Esophagus squamous epithelium (tissue), 5 donors: ENCODE measurements at places on chromosomes 4 and X. TPM values are rescaled to one million over a fixed set of nuclear protein-coding genes. Genes with fewer than 3 reads are reported as not detected.

CORIN gene
- total RNA-seq, result 0.44 TPM

MSANTD1 gene
- 0.18 TPM for total RNA-seq

USP27X gene
- total RNA-seq, result 2.7 TPM

CDKL5 gene
- 11.7 TPM for total RNA-seq
